GM23248 (cell line): ENCODE measurements at places on chromosomes 1 and 21.

- DNase-seq: peak; percentile 15
- no peak overlapping the region for H3K4me3 ChIP-seq
- H3K4me1 ChIP-seq: no peaks in the 10 kb centered on the region
Measured at GRCh38 chr1:26950602-26951001, 9.7 kb downstream of the KDF1 start.

DNA sequence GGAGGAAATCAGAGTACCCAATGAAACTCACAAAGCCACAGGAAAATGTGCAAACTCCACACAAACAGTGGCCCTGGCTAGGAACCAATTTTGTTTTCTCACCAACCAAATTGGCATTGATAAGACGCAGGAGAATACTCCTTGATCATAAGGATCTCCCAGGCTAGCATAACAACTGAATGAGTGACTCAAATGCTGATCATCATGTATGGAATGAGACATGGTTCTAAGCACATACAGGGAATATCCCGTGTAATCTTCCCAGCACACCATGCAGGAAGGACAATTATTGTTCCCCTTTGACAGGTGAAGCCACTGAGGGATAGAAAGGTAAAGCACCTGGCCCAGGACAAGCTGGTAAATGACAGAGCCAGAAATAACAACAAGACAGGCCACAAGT, 180.0 kb upstream of the DUSP10 start:
- H3K4me1 ChIP-seq: peaks cover 9% of the 10 kb centered on the region; the same call in 1 of the 2 replicates
- no peak overlapping the region for H3K4me3 ChIP-seq
- no peaks in the 10 kb centered on the region for H3K27me3 ChIP-seq
- no peak overlapping the region for H3K27ac ChIP-seq
- no peaks in the 10 kb centered on the region for H3K36me3 ChIP-seq
- peak; percentile 40 for DNase-seq

DNA sequence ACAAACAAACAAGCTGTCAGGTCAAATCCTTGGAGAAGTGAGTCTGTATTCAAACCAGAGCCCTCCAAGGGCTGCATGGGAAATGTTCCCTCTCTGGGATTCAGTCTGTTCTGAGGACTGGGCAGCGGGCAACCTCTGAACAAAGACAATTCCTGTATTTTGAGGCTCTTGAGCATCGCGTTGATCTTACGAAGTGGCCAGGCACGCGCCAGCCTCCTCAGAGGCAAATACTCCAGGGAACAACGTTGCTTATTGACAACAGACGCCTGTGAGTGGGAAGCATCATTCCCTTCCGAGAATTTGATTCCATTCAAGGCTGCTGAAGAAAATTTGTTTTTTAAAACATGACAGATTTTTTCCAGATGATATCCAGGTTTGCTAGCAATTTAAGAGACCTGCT, 20.0 kb upstream of the TACSTD2 start:
- peaks cover 23% of the 10 kb centered on the region for H3K4me1 ChIP-seq
- peak; percentile 61 for DNase-seq
- no peaks in the 10 kb centered on the region for H3K36me3 ChIP-seq
- no peak overlapping the region for H3K27ac ChIP-seq
- no peaks in the 10 kb centered on the region for H3K27me3 ChIP-seq
- H3K4me3 ChIP-seq: no peak overlapping the region

GRCh38 chr1:30908696-30909364, at the start of gene SDC3:
Gene SDC3 (minus strand): TSS chr1:30908758. CDS start chr1:30908586, 172 bp downstream.
- H3K4me1 ChIP-seq: no peaks in the 10 kb centered on the region
- no peaks in the 10 kb centered on the region for H3K36me3 ChIP-seq
- peak; percentile 78 for DNase-seq

DNA sequence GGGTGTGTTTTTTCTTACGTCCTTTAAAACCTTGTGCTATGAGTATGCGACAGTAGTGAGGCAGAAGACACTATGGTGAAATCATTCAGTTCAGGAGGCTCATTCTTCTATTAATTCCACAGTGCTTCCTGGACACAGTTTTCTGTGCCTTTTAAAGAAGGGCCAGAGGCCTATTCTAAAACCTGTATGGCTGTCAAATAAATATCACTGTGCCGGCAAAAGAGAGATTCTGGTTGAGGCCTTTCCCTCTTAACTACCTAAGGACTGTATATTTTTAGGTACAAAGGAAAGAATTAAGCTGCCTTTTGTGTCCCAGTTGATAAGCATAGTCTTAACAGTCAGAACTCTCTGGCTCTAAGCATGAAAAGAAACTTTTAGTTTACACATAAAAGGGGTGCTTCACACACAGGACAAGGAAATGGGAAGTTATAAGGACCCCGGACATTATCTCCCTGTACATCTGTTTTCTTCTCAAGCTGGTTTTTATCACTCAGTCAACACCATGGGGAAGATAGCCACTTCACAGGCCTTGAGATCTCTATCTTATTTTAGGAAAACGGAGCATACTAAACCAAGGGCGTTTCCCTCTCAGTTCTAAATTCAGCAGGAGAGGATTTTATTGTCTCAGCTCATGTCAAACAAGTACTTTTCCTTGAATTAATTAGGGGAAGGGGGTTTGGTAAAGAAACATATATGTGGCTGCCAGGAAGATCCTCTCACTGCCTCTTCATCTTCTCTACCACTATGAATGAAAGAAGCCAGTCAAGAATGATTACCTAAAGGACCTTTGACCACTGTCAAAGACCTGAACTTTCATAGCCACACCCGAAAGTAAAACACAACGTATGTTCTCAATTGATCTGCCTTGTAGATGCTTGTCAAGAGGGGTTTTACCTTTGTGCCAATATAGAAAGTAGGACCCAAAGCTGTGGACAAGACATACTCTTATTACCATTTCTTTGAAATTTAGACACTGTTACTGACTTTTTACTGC, 71.4 kb upstream of the HSPA13 start:
- no peak for DNase-seq
- no peak overlapping the region for H3K27ac ChIP-seq
- no peaks in the 10 kb centered on the region for H3K27me3 ChIP-seq
- H3K4me3 ChIP-seq: no peak overlapping the region
- no peaks in the 10 kb centered on the region for H3K36me3 ChIP-seq

- H3K4me3 ChIP-seq: no peak overlapping the region
- H3K4me1 ChIP-seq: peaks cover 31% of the 10 kb centered on the region
- peak; percentile 76 for DNase-seq
- no peaks in the 10 kb centered on the region for H3K36me3 ChIP-seq
Measured at GRCh38 chr21:37263827-37264600, 3.1 kb downstream of the VPS26C start.

- peak overlapping the region; percentile 90 for H3K27ac ChIP-seq
- H3K4me1 ChIP-seq: peaks cover 57% of the 10 kb centered on the region
- peak; percentile 98 for DNase-seq
- H3K27me3 ChIP-seq: no peaks in the 10 kb centered on the region
Measured at GRCh38 chr1:8903908-8904650, 25.6 kb upstream of the ENO1 start.

DNA sequence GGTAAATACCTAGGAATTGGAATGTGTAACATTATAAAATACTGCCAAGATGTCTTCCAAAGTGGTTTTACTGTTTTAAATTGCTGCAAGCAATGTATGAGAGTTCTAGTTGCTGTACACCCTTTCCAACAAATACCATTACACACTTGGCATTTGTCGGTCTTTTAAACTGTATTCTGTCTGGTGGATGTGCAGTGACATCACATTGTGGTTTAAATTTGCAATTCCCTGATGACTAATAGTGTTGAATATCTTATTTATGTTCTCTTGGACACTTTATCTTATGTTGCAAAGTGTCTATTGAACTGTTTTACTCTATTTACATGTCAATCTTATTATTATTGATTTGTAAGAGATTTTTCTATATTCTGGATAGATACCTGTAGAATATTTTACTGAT, 561.2 kb upstream of the B3GALT2 start:
- peak; percentile 37 for DNase-seq
- H3K4me1 ChIP-seq: no peaks in the 10 kb centered on the region
- no peak overlapping the region for H3K4me3 ChIP-seq

DNA sequence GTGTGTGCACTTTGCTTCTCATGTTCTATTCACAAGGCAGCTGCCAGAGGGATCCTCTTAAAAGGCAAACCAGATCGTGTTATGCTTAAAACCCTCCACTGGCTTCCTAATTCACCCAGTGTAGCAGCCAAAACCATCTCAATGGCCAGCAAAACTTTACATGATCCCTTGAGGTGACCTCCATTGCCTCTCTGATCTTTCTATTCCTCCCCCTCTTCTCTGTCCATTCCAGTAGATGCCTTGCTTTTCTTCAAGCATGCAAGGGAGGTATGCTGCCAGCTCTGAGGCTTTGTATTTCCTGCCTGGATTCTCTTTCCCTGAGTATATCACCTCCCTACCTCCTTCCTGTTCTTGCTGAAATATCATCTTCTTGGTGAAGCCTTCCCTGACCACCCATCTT, 93.2 kb upstream of the KCNK2 start:
- H3K4me1 ChIP-seq: peaks cover 36% of the 10 kb centered on the region
- H3K27ac ChIP-seq: peak overlapping the region; percentile 83

DNA sequence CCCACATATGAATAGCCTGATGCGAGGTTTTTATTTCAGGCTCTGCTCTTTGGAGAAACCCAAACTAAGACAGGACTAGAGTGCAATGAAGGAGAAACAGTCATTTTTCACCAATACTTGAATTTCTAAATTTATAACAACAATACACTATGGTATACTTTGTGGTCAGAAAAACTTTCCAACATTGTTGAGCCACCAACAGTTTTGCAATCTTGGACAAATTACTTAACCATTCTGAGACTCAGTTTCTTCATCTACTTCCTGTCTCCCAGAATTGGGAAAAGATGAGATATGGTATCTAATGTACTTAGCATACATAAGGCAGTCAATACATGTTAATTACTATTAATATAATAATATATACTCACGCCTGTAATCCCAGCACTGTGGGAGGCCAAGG, 519.8 kb upstream of the PLXNA2 start:
- H3K36me3 ChIP-seq: no peaks in the 10 kb centered on the region
- no peak overlapping the region for H3K4me3 ChIP-seq
- H3K4me1 ChIP-seq: no peaks in the 10 kb centered on the region
- DNase-seq: no peak
- no peak overlapping the region for H3K27ac ChIP-seq

- peaks cover 10% of the 10 kb centered on the region for H3K4me1 ChIP-seq
- H3K27me3 ChIP-seq: no peaks in the 10 kb centered on the region
- no peak overlapping the region for H3K27ac ChIP-seq
- H3K4me3 ChIP-seq: no peak overlapping the region
- peaks cover 50% of the 10 kb centered on the region for H3K36me3 ChIP-seq
Measured at GRCh38 chr1:108801101-108801500, 54.6 kb downstream of the STXBP3 start.

DNA sequence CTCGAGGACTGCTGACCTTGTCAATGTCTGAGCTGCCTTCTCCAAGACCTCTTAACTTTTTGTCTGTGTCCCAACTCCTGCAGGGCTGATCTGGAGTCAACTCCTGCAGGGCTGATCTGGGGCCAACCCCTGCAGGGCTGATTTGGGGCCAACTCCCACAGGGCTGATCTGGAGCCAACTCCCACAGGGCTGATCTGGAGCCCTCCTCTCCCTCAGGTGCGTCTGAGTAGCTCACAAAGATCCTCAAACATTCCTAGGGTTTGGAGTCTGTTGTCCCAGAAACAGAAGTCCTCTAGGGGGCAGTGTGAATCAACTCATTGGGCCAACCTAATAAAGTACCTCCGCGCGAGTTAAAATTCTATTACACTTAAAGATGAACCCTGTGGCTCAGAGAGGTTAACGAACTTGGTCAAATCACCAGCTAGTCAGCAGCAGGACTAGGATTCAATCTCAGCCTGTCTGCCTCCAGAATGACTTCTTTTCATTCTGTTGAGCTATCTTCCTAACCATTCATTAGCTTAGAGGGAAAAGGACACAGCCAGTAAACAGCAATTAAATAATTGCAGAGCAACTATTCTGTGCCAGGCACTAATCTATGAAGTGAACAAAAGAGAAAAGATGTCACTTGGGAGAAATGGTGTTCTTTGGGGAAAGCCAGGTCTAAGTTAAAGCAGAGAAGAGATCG, 17.2 kb upstream of the RLF start:
- peak; percentile 84 for DNase-seq
- no peaks in the 10 kb centered on the region for H3K4me1 ChIP-seq
- H3K4me3 ChIP-seq: no peak overlapping the region

GRCh38 chr1:222031318-222031717, 289.4 kb upstream of the DUSP10 start:
- no peak overlapping the region for H3K27ac ChIP-seq
- H3K27me3 ChIP-seq: no peaks in the 10 kb centered on the region
- H3K4me3 ChIP-seq: no peak overlapping the region

GRCh38 chr21:31660591-31660990, 1.1 kb downstream of the SOD1 start:
- H3K27ac ChIP-seq: peak overlapping the region; percentile 89
- H3K4me1 ChIP-seq: peaks cover 9% of the 10 kb centered on the region
- peak; percentile 47 for DNase-seq
- H3K36me3 ChIP-seq: no peaks in the 10 kb centered on the region; the same call in 1 of the 2 replicates

DNA sequence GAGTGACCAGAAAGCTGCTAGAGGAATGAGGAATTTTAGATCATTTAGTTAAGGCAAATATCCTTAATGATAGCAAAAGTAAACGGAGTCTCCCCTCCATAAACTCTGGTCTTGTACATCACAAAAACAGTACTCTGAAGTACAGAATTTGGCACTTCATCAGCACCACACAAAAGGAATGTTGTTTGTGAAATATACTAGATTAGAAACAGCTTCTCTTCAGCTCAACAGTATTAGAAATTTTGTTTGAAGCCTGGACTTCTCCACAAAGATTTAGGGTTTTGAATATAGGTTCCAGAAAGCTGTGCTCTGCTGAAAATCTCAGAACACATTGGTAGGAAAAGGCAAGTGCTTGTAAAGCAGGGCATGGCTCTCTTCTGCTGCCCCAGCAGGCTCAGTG, 135.1 kb upstream of the PTGFR start:
- no peaks in the 10 kb centered on the region for H3K36me3 ChIP-seq
- peaks cover 7% of the 10 kb centered on the region for H3K4me1 ChIP-seq
- no peak overlapping the region for H3K4me3 ChIP-seq

DNA sequence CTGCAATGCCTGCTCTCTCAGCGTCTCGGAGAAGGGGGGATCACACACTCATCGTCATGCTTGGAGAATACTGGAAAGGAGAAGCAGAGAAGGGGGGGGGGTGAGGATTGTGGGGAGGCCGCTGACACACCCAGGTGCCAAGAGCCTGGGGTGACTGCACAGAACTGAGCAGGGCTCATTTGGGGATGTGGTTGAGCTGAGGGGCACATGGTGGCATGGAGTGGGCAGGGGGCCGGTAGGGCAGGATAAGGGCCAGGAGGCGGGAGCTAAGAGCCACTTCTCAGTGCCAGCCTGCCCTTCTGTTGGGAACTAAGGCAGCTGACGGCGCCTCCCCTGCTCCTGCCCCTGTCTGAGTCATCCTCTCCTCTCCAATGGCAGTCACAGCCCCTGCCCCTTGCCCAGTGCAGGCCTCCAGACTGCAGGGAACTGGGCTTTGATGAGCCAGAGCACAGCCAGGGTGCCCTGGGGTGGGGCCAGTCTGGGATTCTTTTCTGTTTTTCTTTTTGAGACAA, 27.2 kb downstream of the MRPL37 start:
- H3K4me3 ChIP-seq: peak overlapping the region; percentile 11; the same call in 1 of the 2 replicates
- peak overlapping the region; percentile 66 for H3K27ac ChIP-seq
- peaks cover 25% of the 10 kb centered on the region for H3K4me1 ChIP-seq
- peak; percentile 91 for DNase-seq
